ENCODE measurements at places on chromosomes 13 and 19. TPM values are rescaled to one million over a fixed set of nuclear protein-coding genes. Genes with fewer than 3 reads are reported as not detected.

DNA sequence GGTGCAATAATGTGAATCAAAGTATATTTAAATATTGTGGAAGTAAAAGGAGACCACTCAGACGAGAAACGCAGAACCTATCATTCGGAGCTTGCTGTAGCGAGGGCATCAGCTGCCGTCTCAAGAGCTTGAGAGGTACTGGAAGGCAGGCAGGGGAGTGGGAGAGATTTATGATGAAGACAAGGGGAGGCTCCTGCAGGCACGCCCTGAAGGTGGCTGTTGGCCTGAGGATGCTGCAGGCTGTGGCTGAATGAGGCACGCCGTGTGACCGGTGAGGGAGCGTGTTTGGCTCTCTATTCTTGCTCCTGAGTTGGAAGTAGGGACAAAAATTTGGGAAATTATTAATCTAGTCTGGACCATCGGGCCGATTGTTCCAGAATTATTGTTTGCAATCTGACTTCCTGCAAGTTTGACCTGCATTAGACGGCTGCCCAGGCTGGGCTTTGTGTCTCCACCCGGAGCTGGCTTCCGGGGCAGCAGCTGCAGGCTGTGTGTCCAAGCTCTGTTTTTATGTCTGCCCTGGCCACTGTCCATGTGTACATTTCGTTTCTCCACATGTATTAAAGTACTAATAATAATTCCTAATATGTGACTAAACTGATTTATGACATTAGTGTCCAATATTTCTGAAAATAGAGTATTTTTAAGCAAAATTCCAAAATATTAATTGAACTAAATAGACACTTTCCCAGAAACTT, 91.1 kb upstream of the ANKRD10 start:
- peak; percentile 60 for DNase-seq

GRCh38 chr19:4449022-4449638, 8.5 kb downstream of the UBXN6 start:
- no peak for DNase-seq

GRCh38 chr13:57353831-57354230, 186.8 kb downstream of the PRR20E start:
- DNase-seq: no peak

- no peak for DNase-seq
Observed at GRCh38 chr13:36848199-36848982, 29.4 kb downstream of the RFXAP start.

- DNase-seq: peak; percentile 13
Observed at GRCh38 chr19:30512176-30513081, 140.2 kb downstream of the ZNF536 start.

DNA sequence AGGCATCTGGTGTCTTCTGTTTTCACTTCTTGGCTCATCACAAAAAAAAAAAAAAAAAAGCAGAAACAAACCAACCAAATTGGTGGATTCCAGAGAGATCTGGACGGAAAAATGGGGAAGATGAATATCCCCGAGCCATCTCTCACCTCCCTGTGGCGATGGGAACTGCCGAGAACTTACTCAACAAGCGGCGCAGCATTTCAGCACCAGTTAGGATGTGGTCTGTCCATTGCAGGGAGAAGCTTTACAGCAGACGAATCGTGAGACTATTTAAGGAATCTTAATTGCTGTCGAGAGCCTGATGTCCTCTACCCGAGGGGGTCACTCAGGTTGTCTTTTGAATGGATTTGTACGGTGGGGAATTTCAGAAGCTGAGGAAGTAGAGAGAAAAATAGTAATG, 17.3 kb upstream of the KDM4B start:
- DNase-seq: no peak

- DNase-seq: no peak
Observed at GRCh38 chr13:20980430-20980829, 77.9 kb upstream of the XPO4 start.

- no peak for DNase-seq
Observed at GRCh38 chr13:101611491-101612475, 159.3 kb downstream of the ITGBL1 start.

- DNase-seq: no peak
Observed at GRCh38 chr19:58328999-58329398, 2.2 kb downstream of the ZSCAN22 start.

- DNase-seq: no peak
Observed at GRCh38 chr19:53034948-53035675, 9.4 kb upstream of the ERVV-2 start.

GRCh38 chr19:45790942-45791341, 1.7 kb downstream of the DMWD start:
- DNase-seq: no peak

DNA sequence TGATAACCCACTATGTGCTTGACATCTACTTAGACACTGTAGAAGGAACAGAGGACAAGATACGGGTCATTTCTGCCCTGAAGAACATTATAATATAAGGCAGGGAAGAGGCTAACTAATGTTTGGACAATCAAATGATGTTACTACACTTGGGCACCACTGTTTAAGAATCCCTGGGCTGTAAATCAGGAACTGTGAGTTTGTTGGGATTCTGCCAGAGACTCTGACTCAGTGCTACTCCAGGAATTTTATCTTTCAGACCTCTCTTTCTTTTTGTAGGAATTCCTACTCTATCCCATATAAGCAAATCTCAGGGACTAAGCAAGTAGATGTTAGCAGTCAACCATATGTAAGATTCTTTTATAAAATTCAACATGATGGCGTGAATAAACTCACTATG, 3.1 kb upstream of the ZNF471 start:
- no peak for DNase-seq

- no peak for DNase-seq
Observed at GRCh38 chr13:29619995-29620394, 24.5 kb upstream of the SLC7A1 start.

DNA sequence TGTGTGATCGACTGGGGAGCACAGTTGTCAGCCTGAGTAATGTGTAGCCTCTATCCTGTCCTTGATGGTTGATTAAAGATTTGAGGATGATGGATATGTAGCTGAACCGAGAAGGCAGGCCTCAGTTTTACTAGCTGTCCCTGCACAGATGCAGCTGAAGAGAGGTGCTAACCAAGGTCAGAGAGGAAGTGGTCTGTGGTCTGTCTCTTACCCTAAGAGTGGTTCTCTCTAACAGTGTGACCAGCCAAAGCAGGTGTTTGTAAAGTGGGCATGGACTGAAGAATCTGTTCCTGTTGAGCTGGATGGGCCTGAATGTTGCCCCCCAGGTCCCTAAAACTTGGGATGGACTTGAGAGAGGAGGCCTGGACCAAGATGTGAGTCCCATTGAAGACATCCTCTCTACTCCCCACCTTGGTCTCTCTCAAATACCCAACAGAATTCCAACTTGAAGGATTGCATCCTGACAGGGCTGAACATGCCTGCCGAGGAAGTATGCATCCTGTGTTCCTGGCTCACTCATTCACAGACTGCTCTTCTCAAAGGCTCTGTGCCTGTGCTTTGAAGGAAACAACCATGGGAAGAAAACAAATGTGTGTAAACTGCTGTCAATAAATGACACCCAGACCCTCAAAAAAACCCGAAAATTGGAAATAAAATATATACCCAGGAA, 223.8 kb downstream of the MAB21L1 start:
- no peak for DNase-seq

DNA sequence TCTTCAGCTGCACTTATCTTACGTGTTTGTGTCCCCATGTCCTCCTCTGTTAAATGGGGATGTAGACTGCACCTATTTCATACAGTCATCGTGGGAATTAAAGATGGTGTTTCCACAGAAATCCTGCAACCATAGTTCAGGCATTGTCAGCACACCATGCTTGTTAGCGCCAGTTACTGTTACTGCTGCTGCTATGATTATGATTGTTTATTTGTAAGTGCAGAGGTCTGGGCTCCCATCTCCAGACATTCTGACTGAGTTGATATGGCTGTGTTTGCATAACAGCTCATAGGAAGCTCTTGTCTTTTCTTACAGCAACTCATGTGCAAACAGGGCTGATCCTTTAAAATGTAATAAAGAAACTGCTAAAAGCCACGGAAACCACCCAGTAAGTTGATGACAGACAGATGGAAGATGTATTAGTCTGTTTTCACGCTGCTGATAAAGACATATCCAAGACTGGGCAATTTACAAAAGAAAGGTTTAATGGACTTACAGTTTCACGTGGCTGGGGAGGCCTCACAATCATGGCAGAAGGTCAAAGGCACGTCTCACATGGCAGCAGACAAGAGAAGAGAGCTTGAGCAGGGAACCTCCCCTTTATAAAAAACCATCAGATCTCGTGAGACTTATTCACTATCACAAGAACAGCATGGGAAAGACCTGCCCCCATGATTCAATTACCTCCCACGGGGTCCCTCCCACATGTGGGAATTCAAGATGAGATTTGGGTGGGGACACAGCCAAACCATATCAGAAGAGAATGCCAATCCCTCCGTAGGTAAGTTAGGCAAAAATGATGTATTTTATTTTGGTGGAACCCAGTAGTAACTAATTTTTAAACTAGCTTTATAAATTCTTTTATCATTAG, 1.6 kb downstream of the ZSCAN5A start:
- DNase-seq: no peak

- no peak for DNase-seq
Observed at GRCh38 chr13:52842441-52842840, 6.0 kb downstream of the PCDH8 start.

DNA sequence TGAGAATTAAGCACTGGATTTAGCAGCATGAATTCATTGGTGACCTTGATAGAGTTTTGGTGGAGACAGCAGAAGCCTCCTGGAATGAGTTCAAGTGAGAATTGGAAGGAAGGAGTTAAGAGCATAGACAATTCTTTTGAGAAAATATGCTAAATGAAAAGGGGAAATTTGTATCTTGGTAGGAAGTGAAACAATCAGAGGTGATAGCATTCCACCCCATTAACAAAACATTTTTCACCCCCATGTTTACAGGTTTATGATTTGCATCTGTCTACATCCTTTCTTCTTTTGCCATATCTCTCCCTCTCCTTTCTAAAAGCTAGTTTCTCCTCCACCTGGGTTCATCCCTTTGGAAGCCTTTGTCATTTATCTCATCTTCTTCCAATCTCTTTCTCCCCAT, 27.5 kb downstream of the LNX2 start:
- no peak for DNase-seq

DNA sequence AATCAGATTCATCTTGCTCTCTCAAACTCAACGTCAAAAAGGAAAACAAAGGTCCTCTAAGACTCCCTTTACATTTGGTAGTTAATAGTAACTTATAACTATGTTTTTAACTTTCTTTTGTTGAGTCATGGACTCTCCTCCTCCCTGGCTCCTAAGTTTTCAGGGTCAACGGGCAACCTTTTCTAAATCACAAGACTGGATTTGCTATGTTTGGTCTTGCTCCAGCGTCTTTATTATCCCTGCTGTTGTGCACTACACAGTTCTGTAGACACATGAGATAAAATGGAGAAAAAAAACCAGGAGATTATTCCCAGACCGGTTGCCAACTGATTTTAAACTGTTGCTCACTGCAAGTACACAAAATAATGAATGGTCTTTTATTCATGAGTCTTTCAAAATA, 1.9 kb upstream of the ITM2B start:
- DNase-seq: no peak

Gene RASGRP4
- 1.7 TPM for polyA plus RNA-seq

Gene TEX26
- polyA plus RNA-seq: 3.3 TPM

Gene GRIN3B
- 1.2 TPM for polyA plus RNA-seq

Gene ZNF730
- 8.9 TPM for polyA plus RNA-seq

Gene CHST8
- 0.08 TPM for polyA plus RNA-seq

Gene C19orf38
- polyA plus RNA-seq: 3.1 TPM

Gene KCNK6
- 5.1 TPM for polyA plus RNA-seq

Gene SLC25A30
- polyA plus RNA-seq: 13.5 TPM
